ENCODE measurements at places on chromosomes 5 and 9.

- DNase-seq: no peak
- H3K4me1 ChIP-seq: peaks cover 25% of the 10 kb centered on the region
- no peak overlapping the region for H3K4me3 ChIP-seq
- peaks cover 35% of the 10 kb centered on the region for H3K36me3 ChIP-seq
Observed at GRCh38 chr9:112065806-112066606, 109.1 kb downstream of the SUSD1 start.

DNA sequence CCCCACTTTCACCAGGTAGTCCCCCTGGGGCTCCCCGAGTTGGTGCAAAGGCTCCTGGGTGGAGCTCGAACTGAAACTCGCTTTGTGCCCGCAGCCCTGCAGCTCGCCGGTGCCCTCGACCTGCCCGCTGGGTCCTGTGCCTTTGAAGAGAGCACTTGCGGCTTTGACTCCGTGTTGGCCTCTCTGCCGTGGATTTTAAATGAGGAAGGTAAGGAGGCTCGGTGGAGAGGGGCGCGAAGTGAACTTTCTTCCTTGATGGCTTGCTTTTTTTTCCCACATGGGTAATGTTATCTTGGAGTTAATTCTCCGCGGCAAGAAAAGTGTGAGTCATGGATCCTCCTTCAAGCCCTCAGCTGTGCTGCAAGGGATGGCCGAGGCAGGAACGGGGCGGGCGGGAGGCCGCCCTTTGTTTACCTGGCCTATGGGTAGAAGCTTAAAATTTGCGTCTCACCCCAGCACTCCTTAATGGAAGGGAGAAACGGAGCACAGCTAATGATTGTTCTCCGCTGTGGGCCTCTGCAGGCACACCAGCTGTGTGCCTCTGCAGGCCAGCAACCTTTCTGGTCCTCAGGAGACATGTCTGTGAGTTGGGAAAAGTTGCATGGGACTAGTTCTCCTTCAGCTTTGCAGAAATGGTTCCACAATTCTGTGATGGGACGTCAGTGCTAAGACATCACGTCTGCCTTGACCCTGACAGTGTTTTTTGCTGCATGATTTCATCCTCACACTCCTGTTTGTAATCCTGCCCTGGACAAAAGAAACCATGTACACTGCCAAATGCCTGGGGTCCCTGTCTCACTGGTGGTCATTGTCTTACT lies 1.1 kb downstream of the MAMDC2 start:
- DNase-seq: no peak
- H3K4me1 ChIP-seq: peaks cover 10% of the 10 kb centered on the region
- no peaks in the 10 kb centered on the region for H3K36me3 ChIP-seq

GRCh38 chr5:79936002-79936645 lies 54.9 kb downstream of the MTX3 start:
- DNase-seq: no peak
- H3K36me3 ChIP-seq: no peaks in the 10 kb centered on the region
- H3K27ac ChIP-seq: no peak overlapping the region
- H3K27me3 ChIP-seq: peaks cover 3% of the 10 kb centered on the region
- peaks cover 18% of the 10 kb centered on the region for H3K4me1 ChIP-seq

GRCh38 chr9:2107906-2108451 lies 92.8 kb downstream of the SMARCA2 start:
- H3K36me3 ChIP-seq: peaks cover 32% of the 10 kb centered on the region
- H3K4me1 ChIP-seq: no peaks in the 10 kb centered on the region
- no peak for DNase-seq
- H3K27ac ChIP-seq: no peak overlapping the region
- H3K4me3 ChIP-seq: no peak overlapping the region
- H3K27me3 ChIP-seq: no peaks in the 10 kb centered on the region

DNA sequence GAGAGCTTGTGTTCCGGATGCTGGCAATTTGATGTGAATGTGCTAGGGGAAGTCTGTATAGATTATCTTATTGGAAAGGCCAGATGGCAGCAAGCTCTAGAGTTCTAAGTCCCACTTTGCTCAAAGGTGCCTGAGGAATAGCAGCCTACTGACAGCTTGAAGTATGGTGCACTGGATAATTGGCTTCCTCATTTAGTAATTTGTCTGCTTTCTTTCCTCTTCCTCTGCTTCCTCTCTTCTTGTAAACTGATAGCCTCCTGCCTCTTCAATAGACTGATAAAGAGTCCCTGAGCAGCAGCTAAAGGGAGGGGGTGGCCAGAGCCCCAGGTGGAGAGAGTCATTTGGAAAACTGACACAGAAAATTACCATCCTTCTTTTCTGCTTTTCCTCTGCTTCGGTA lies 177.3 kb downstream of the FGF1 start:
- H3K27ac ChIP-seq: peak overlapping the region; percentile 5
- DNase-seq: no peak
- H3K27me3 ChIP-seq: no peaks in the 10 kb centered on the region
- H3K36me3 ChIP-seq: no peaks in the 10 kb centered on the region

GRCh38 chr5:86861512-86861911 lies 243.8 kb downstream of the COX7C start:
- no peak overlapping the region for H3K4me3 ChIP-seq

- H3K27ac ChIP-seq: no peak overlapping the region
- H3K4me1 ChIP-seq: peaks cover 11% of the 10 kb centered on the region
- H3K36me3 ChIP-seq: peaks cover 11% of the 10 kb centered on the region
- H3K27me3 ChIP-seq: peaks cover 20% of the 10 kb centered on the region
- DNase-seq: no peak
- H3K4me3 ChIP-seq: no peak overlapping the region
Observed at GRCh38 chr5:71695071-71695470, 24.0 kb upstream of the CARTPT start.

- no peaks in the 10 kb centered on the region for H3K27me3 ChIP-seq
- H3K36me3 ChIP-seq: no peaks in the 10 kb centered on the region
- no peak overlapping the region for H3K4me3 ChIP-seq
- H3K27ac ChIP-seq: no peak overlapping the region
- no peaks in the 10 kb centered on the region for H3K4me1 ChIP-seq
Observed at GRCh38 chr5:145375521-145375920, 459.6 kb downstream of the PRELID2 start.

- H3K4me3 ChIP-seq: no peak overlapping the region
- H3K27ac ChIP-seq: no peak overlapping the region
- H3K4me1 ChIP-seq: peaks cover 4% of the 10 kb centered on the region
- no peak for DNase-seq
- H3K36me3 ChIP-seq: no peaks in the 10 kb centered on the region
Observed at GRCh38 chr9:113675475-113675941, 200.6 kb upstream of the ZNF618 start.

- no peaks in the 10 kb centered on the region for H3K27me3 ChIP-seq
- no peak for DNase-seq
- H3K4me3 ChIP-seq: no peak overlapping the region
- H3K36me3 ChIP-seq: no peaks in the 10 kb centered on the region
- peaks cover 3% of the 10 kb centered on the region for H3K4me1 ChIP-seq
- H3K27ac ChIP-seq: no peak overlapping the region
Observed at GRCh38 chr5:146662229-146662628, 146.2 kb upstream of the GPR151 start.

GRCh38 chr9:8549214-8549613 lies 749.6 kb upstream of the DMAC1 start:
- H3K27me3 ChIP-seq: no peaks in the 10 kb centered on the region
- no peak for DNase-seq
- H3K4me3 ChIP-seq: no peak overlapping the region

GRCh38 chr9:79287708-79288290 lies 284.0 kb upstream of the TLE4 start:
- H3K4me1 ChIP-seq: no peaks in the 10 kb centered on the region
- no peak for DNase-seq
- no peaks in the 10 kb centered on the region for H3K36me3 ChIP-seq
- H3K27me3 ChIP-seq: peaks cover 2% of the 10 kb centered on the region
- H3K27ac ChIP-seq: no peak overlapping the region

GRCh38 chr5:127602896-127603844 lies 45.7 kb upstream of the CTXN3 start:
- H3K4me1 ChIP-seq: no peaks in the 10 kb centered on the region
- no peak for DNase-seq
- H3K4me3 ChIP-seq: no peak overlapping the region
- peaks cover 3% of the 10 kb centered on the region for H3K27me3 ChIP-seq
- no peaks in the 10 kb centered on the region for H3K36me3 ChIP-seq

DNA sequence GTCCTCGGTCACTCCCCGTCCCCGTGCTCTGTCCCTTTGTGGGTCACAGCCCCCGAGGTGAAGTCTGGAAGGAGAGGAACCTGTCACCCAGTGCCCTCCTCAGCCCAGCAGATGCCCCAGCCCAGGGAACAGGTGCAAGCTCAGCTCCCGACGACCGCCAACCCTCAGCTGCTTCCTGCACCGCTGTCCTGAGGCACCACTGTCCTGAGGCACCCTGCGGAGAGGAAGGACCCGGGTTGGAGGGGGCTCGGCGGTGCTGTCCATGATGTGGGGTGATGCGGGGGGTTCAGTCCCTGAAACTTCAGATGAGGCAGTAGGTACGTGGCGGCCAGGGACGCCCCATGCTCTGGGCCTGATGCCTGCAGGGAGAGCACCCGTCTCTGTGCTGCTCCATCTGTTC lies 81.4 kb downstream of the COL5A1 start:
- DNase-seq: no peak
- H3K36me3 ChIP-seq: no peaks in the 10 kb centered on the region
- no peak overlapping the region for H3K27ac ChIP-seq
- H3K4me1 ChIP-seq: peaks cover 11% of the 10 kb centered on the region
- H3K27me3 ChIP-seq: peaks cover 12% of the 10 kb centered on the region
- H3K4me3 ChIP-seq: no peak overlapping the region

DNA sequence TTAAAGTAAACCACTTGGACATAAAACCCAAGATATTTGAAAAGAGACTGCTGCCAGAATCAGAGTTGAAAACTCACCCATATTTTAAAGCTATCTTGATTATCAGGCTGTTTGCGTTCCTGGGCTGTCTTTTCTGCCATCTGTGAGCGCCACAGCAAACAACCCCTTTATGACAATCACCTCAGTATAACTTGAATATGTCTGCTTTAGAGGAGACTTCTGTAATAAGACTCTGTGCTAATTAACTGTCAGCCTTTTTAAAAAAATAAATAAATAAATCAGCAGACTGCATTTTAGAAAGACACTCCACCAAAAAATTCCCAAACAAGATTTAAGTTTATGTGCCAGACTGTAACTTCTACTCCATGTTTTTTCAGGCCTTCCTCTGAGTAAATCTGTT lies 375.7 kb upstream of the CCNH start:
- no peak overlapping the region for H3K4me3 ChIP-seq
- no peaks in the 10 kb centered on the region for H3K36me3 ChIP-seq
- no peaks in the 10 kb centered on the region for H3K4me1 ChIP-seq
- no peak overlapping the region for H3K27ac ChIP-seq
- peaks cover 13% of the 10 kb centered on the region for H3K27me3 ChIP-seq

DNA sequence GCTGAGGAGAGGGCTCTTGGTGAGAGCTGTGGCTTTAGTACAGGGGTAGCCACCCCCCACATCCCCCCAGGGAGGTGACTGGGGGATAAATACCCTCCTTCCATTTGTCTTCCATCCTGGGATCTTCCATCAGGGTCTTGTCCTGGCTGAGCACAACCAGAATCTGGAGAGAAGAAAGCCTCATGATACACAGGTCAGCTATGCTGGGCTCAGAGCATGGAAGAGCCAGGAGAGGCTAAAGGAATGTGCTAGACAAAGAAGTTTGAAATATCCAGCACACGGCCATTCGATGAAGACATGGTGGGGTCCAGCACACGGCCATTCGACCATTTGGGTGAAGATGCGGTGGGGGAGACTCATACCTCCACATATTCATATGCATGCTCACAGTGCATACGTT lies 30.0 kb downstream of the ROPN1L start:
- H3K4me3 ChIP-seq: no peak overlapping the region
- peaks cover 4% of the 10 kb centered on the region for H3K27me3 ChIP-seq
- H3K36me3 ChIP-seq: no peaks in the 10 kb centered on the region
- no peak for DNase-seq

- DNase-seq: no peak
- H3K4me3 ChIP-seq: no peak overlapping the region
- H3K4me1 ChIP-seq: peaks cover 2% of the 10 kb centered on the region
- no peak overlapping the region for H3K27ac ChIP-seq
- no peaks in the 10 kb centered on the region for H3K36me3 ChIP-seq
- H3K27me3 ChIP-seq: no peaks in the 10 kb centered on the region
Observed at GRCh38 chr9:69516353-69517322, 155.5 kb downstream of the APBA1 start.

DNA sequence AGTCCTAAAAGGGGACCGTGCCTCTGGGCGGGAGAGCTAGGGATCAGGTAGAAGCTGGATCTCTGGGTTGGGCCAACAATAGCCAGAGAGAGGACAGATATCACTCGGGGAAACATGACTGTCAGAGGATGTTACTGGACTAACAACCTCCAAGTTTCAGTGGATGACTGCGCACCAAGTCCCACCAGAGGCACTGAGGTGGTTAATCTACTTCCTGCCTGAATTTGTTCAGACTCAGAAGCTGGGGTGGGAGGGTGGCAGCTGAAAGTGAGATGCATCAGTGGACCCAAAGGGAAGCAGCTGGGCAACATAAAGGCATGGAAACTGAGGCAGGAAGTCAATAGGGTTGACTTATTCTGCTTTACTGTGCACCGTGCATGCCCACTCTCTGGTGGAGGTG lies 130.1 kb upstream of the SLC44A1 start:
- peak overlapping the region; percentile 12 for H3K4me3 ChIP-seq
- peak overlapping the region; percentile 40 for H3K27ac ChIP-seq
- H3K27me3 ChIP-seq: peaks cover 18% of the 10 kb centered on the region

GRCh38 chr9:90996154-90997065 lies 194.8 kb downstream of the SYK start:
- no peak overlapping the region for H3K4me3 ChIP-seq
- H3K36me3 ChIP-seq: no peaks in the 10 kb centered on the region
- peaks cover 20% of the 10 kb centered on the region for H3K27me3 ChIP-seq
- no peak for DNase-seq

DNA sequence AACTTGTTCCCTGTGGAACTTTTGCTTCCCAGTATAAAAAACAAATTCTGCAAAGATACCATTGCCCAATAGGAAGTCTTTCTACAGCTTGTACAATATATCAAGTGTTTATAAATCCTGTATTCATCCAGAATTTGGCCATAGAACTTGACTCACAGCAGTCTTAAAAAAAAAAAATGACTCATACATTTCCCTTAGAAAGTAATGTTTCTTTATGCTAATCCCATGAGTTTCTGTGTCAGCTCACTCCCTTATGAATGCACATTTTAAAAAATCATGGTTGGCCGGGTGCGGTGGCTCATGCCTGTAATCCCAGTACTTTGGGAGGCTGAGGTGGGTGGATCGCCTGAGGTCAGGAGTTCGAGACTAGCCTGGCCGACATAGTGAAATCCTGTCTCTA lies 89.3 kb upstream of the DMRT1 start:
- no peak overlapping the region for H3K4me3 ChIP-seq
- DNase-seq: no peak
- peaks cover 2% of the 10 kb centered on the region for H3K27me3 ChIP-seq
- H3K27ac ChIP-seq: no peak overlapping the region
- H3K36me3 ChIP-seq: peaks cover 1% of the 10 kb centered on the region
- H3K4me1 ChIP-seq: peaks cover 61% of the 10 kb centered on the region

GRCh38 chr5:33244441-33245150 lies 196.2 kb upstream of the TARS1 start:
- no peaks in the 10 kb centered on the region for H3K36me3 ChIP-seq
- peaks cover 3% of the 10 kb centered on the region for H3K27me3 ChIP-seq
- DNase-seq: no peak
- no peak overlapping the region for H3K4me3 ChIP-seq
- H3K27ac ChIP-seq: no peak overlapping the region
